Posterior vena cava (tissue), 2 donors: ENCODE measurements at places on chromosomes 5 and 9. TPM values are rescaled to one million over a fixed set of nuclear protein-coding genes. Genes with fewer than 3 reads are reported as not detected.

GRCh38 chr9:98357921-98358535 lies 102.6 kb upstream of the TBC1D2 start:
- DNase-seq, result no peak

DNA sequence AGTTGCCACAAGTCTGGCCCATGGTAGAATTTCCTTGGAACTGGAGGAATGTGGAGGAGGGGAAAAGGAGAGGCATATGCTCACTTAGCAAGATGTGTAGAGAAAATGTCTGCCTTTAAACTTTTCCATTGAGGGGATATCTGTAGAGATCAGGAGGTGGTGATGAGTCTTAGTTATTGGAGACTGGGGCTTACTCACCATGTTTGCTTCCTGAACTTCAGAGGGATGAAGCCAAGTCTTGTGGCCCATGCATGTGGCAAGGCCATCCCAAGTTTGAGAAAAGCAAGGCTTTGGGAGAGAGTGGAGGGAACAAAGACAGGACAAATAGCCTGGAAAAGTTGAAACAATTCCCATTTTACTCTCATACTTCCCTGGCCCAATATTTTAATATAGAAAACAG lies 124.5 kb downstream of the GDNF start:
- DNase-seq, result no peak

- peak; percentile 95 for DNase-seq
Observed at GRCh38 chr5:108381350-108381953, 446 bp downstream of the FBXL17 start.

The QRFP gene
- total RNA-seq, result not detected

DNA sequence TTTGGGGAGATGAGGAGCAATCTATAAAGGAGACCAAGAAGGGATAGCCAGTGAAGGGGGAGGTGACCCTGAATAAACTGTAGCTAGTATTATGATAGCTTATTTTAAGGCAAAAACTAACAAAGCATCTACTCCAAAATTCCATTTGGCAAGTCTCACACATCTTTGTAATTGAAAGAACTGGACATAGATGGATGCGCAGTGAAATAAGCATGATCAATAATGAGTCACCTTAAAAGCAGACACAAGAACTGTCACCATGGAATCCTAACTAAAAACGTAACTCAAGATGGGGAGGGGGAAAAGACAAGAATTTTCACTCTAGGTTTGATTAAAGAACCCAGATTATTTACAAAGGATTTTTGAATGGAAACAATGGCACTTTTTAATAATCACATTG lies 164.5 kb downstream of the MED27 start:
- no peak for DNase-seq

- no peak for DNase-seq
Observed at GRCh38 chr9:82196622-82197441, 208.3 kb downstream of the SPATA31D1 start.

The C1QTNF2 gene
- 7.1 TPM for total RNA-seq

DNA sequence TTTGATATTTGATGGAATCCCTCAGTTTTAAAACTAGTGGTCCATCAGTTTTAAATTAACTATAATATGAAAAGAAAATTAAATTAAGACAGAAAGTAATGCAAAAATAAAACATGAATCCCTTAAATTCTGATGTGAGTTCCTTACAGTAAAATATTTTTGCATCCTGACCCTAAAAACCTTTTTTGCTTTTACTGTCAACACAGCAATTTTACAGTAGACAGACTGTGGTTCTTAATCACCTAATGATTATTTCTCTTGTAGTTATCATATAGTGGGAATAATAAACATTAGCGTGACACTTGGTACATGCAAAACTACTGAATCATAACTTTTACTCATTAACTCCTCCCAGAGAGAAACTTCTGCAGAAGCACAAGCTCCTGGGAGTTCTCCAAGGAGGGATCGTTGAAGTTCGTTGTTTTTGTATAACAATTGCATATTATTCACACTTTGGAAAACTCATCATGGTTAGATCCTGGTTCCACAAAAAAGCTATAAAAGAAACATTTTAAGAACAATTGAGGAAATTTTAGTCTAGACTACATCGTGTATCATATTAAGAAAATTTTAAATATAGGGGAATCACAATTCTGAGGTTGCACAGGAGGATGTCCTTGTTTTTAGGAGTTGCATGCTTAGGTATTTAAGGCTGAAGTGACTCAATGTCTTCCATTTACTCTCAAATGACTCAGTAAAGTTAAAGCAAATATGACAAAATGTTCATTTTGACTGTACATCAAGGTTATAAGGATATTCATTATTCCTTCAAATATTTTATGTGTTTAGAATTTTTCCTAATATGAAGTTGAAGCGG lies 88.2 kb upstream of the NIPAL4 start:
- DNase-seq, result no peak

- DNase-seq, result peak; percentile 76
Observed at GRCh38 chr5:1771149-1772065, 28.2 kb downstream of the MRPL36 start.

DNA sequence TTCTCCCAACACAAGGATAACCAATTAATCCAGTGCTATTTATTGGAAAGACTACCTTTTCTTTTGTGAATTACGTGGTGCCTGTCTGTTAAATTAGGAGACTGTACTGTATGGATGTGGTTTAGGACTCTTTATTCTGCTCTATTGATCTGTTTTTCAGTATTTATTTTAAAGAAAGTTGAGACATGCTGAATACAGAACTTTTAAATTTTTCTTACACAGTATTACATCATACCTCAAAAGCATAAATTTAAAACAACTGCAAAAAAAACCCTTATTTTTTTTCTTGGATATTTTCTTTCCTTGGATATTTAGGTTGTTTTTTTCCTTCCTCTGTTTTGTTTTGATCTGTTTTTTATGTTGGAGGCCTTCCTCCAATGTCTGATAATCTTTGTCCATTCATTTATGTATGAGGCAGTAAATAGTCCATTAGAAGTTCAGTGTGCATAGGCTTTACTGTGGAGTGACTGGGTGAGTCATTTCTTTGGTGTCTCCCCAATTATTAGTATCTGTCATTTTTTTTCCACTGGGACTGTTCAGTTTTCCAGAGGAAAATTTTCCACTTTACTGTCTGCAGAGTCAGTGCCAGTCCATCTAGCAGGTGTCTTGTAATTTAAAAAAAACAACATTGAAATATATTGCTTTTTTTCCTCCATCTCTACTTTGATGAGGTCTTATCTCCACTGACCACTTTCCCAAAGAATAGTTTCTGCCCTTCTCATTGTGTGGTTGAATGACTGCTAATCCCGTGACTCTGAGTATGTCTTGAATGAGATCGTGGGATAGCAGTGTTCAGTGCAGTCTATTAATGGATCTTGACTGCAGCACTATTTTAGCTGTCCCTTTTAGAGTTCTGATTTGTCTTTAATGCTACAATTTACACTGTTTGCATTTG lies 15.2 kb downstream of the CYSTM1 start:
- DNase-seq, result no peak

DNA sequence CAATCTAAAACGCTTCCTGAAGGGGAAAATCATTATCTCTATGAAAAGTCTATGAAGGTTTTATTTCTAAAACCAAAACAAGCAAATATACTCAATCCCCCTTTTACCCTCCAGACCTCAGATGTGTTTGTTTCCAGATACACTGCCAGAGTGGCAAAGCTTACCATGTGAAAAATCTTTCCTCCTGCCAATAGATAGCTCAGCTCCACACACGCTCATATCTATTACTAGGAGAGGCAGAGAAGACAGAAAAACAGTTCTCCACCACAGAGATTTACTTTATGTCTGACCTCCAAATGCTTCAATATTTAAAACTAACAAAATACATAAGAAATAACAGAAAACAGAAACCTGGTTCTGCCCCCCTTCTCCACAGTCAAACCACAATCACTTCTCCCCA lies 7.0 kb downstream of the IRX2 start:
- DNase-seq, result no peak

GRCh38 chr5:33563983-33564908 lies 123.5 kb downstream of the TARS1 start:
- no peak for DNase-seq

DNA sequence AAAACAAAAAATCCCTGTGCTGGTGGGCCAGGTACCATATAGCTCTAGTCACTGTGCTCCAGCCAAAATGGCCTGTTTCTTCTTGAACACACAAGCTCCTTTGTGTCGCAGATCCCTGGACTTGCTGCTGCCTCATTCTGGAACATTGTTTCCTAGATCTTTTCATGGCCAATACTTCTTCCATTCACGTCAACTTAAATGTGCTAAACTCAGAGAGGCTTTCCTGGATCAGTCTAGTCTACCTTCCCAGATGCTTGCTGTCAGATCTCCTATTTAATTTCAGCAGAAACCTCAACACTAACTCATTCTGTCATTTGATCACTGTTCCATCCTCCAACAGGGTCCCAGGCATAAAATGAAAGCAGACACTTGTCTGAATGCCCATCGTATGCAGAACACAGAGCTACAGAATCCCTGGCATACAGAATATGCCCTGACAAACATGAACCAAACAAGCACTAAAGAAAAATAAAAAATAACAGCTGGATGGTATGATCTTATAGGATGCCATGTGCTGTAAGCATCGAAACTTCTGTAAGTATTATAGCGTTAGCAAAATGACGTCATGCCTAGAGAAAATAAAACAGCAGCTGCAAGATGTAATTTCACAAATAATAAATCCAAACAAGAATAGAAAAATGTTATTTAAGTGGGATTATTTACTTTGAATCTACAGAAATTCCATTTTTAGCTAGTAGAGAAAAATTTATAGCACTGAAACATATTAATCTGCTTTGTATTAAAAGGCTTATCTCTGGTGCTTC lies 403.7 kb upstream of the DAP start:
- no peak for DNase-seq

GRCh38 chr9:113352411-113352810 lies 3.1 kb downstream of the BSPRY start:
- no peak for DNase-seq

GRCh38 chr9:89640361-89640760 lies 35.5 kb downstream of the GADD45G start:
- peak; percentile 81 for DNase-seq

DNA sequence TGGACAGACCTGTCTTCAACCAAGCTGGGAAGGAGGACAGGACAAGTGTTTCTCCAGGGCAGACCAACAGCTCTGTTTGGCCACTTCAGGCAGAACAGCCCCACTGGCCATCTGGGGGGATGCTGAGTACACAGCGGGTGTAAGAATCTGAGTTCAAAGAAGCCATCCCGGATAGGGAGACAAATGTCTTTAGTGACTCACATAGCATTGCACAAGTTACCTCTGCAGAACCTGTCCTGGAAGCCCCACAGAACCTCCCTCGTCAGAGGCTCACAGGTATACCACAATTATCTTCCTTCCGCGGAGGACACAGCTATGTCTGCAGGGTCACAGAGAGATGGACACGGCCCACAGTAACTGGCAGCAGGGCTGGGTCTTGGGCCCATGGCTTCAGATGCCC lies 2.0 kb downstream of the OR2V2 start:
- DNase-seq, result no peak

DNA sequence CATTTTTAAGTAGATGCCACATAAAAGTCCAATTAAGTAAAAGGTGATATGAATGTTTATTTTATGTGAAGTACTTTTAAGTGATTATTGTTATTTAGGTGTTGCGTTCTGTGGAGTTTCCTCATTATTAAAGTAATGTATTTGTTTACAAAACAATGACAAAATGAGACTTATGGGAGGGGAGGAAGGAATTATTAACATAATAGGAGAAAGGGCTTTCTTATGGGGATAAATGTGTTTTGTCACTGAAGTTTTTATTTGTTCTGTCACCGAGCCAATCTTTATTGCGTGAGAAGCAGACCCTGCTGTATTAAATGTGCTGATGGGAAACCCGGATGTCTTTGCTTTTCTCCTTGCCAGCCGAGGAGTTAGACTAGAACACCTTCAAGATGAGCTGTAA lies 44.5 kb downstream of the TRIO start:
- DNase-seq, result no peak

- DNase-seq, result no peak
Observed at GRCh38 chr9:70564468-70565335, 150.2 kb upstream of the KLF9 start.

The NRG2 gene
- total RNA-seq, result 0.51 TPM

DNA sequence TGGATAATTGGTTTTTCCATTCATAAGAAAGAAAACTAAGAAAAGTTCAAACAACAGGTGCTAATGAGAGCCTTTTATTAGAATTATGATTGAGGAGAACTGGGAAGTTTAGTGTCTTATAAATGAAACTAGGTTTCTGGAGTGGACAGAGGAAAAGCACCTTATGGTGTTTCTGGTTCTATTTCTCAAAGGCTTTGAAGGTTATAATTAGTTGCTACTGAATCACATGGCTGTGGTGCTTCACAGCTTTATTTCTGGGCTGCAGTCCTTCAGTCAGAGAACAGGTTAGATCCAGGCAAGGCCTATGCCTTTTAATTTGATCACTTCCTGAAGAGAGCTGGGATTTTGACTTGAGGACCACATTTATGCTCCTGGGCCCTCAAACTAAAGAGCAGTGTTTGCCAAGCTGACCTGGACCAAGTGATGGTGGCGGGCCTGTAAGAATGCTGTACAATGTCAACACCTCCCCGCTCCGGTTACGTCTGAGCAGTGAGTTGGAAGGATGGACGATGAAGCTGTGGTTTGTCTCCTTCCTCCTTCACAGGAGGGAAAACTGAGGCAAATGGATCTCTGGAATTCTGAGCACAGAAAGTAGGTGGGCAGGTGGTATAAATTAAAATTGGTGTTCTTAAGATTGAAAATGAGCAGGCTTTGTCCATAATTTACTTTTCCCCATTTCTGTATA lies 56.0 kb downstream of the ZNF462 start:
- no peak for DNase-seq

GRCh38 chr9:38339496-38339895 lies 53.0 kb upstream of the ALDH1B1 start:
- no peak for DNase-seq

- DNase-seq, result no peak
Observed at GRCh38 chr9:20256284-20256948, 365.9 kb downstream of the MLLT3 start.

The SAP30L gene
- total RNA-seq, result 34.6 TPM

DNA sequence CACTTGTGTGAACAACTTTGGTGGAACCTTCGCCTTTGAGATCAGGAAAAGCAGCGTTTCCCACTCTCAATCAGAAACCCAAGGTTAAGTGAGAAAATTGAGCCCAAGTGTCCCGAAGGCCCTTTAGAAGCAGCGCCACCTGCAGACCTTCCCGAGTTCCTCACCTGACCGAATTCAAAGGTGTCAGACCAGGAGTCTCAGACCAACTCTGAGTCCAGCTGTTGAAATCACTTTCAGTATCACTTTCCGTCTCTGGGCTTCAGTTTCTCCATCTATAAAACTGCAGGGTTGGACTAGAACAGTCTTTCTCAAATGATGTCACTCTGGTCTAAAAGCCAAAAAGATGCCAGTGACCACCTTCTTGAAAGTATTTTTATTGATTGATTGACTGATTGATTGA lies 31.7 kb upstream of the GRHPR start:
- no peak for DNase-seq

DNA sequence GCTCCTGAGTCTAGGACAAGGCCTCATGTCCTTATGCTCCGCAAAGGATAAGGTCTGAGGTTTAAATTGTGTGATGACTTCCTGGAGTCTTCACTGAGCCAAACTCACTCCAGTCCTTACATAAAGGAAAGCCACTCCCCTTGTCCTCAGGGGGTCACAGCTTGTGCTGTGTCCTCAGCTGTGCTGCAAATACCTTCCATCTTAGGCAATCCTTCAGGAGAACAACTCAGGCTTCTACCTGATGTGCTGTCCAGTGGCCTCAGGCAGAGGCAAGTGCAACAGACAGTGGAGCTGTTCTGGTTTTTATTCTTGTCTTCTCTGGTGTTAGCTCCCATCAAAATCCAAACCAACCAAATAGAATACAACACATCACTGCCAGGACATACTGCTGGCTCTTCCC lies 151.5 kb downstream of the TAF11L14 start:
- no peak for DNase-seq

The SH3TC2 gene
- 0.93 TPM for total RNA-seq

GRCh38 chr5:61918611-61919010 lies 387.4 kb upstream of the KIF2A start:
- no peak for DNase-seq

The ADAM19 gene
- total RNA-seq, result 47.0 TPM
